ENCODE measurements at places on chromosomes 12 and 14.
A peak's percentile ranks its signal among the peaks of the same experiment; 100 is the strongest.

GRCh38 chr12:62215506-62215905 lies 44.7 kb upstream of the USP15 start:
- DNase-seq, result no peak

GRCh38 chr12:46981622-46982021 lies 97.8 kb upstream of the PCED1B start:
- no peak for DNase-seq

GRCh38 chr14:62125793-62126192 lies 363.6 kb downstream of the SNAPC1 start:
- DNase-seq, result no peak

DNA sequence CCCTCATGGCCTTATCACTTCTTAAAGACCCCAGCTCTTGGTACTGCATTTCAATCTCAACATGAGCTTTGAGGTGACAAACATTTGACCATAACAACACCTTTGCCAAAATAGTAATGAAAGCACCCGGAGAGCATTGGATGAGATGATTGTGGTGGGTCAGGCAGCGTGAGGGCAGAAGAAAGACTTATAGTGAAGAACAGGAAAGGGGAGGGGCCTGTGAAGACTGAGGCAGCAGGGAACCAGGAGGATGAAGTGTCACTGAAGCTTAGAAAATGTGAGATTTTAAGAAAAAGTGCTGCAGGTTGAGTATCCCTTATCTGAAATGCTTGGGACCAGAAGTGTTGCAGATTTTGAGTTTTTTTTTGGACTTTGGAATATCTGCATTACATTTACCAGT lies 86.3 kb downstream of the EMP1 start:
- no peak for DNase-seq

DNA sequence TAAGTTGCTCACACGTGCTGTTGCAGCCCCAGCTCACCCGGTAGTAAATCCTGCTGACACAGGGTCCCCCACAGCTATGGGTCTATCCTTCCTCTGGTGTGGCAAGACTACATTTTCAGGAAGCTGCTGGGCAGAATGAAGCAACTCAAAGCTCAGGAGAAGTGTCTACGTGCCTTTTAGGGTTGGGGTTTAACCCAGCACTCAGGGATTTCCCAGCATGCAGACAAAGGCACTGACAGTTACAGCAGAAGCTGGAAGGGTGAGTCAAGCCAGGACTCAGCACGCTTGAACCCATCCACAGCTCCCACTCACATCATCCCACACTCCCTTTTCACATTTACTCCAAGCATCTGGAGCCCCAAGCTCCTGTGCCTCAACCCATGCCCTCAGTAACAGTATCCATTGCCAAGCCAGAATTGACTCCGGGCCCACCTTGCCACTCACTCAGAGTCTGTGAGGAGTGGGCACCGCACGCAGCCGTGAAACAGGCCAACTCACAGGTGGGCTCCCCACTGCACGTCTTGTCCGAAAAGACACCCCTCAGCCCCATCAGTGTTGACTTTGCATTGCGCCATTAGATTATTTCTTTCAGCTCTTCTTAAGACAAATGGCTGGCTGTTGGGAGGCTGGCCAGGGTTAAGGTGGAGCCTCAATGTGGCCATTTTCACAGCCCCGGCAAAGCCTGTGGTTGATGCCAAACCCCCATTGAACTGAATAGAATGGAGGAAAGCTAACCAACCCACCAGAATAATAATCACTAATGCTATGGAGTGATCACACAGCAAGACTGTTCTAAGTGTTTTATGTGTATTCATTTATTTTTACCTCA lies 59.6 kb downstream of the ZFP36L1 start:
- DNase-seq, result no peak

- no peak for DNase-seq
Observed at GRCh38 chr12:98409548-98409947, 105.8 kb upstream of the TMPO start.

DNA sequence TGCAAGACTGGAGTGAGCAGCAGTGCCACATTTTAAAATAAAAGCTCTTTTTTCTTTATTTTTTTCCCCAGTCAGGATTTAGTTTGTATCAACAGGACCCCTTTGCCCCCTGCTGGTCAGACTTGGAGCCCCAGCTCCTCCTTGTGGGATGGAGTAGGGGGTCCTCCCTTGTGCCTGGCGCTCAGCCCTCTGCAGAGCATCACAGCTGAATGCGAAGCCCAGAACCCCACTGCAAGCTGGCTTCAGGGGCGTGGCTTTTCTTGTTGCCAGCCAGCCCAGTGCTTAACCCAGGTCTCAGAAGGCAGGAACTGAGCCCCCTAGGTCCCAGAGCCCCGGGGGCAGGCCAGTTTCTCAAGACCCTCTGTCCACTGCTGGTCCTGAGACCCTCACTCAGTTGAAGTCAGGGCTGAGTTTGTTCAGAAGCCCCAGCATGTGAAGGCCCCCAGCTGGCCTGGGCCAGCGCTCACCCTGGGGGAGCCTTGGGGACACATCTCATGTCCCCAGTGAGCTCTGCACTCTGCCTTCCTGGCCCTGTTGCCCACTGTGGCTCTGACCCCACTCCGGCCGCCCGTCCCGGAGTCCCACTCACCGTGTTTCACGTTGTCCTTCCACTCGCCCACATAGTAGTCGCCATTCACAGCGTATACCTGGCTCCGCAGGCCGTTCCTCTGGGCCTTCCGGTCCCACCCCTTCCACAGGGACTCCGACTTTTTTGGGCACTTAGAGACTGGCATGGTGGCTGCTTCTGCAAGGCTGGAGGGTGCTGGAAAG lies 519 bp downstream of the MORN3 start:
- peak; percentile 44 for DNase-seq

- peak; percentile 35 for DNase-seq
Observed at GRCh38 chr12:79635676-79636075, 55.1 kb downstream of the PAWR start.

DNA sequence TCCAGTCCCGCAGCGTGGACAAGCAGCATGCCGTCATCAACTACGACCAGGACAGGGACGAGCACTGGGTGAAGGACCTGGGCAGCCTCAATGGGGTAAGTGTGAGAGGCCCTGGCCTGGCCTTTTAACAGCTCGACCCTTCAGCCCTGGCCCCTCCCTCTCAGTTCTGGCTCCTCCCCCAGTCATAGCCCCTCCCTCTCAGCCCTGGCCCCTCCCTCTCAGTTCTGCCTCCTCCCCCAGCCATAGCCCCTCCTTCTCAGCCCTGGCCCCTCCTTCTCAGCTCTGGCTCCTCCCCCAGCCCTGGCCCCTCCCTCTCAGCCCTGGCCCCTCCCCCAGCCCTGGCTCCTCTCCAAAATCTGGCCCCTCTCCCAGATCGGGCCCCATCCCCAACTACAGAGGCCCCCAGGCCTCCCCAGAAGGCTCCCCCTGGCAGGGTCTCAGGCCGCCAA lies 11.2 kb downstream of the CEP170B start:
- no peak for DNase-seq

DNA sequence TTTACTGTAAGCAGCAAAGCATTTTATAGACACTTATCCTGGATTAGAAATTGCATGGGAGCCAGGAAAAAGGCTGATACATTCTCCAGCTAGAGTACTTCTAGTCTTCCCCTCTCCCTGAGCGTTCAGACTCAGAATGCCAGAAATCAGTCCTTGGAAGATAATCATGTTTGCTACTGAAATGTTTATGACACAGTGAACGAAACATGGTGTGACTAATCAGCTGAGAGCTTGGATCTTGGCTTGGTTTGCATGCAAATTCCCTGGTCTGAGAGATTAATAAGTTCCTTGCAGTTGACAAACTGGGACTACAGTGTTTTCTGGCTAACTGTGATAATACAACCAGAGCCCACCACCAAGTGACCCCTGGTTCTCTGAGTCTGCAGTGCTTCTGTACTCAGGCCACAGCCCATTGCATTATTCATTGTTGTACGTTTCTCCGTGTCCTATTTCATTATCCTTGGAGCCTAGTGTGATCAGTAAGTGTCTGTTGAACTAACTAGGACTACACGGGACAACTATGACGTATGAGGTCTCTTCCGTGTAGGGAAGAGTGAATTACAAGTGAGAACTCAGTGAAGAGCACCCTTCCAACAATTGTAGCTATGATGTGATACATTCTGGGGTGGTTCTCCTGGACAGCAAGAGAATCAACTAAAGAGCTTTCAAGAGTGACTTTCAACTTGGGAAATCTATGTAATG lies 34.6 kb upstream of the EVL start:
- DNase-seq, result peak; percentile 93

DNA sequence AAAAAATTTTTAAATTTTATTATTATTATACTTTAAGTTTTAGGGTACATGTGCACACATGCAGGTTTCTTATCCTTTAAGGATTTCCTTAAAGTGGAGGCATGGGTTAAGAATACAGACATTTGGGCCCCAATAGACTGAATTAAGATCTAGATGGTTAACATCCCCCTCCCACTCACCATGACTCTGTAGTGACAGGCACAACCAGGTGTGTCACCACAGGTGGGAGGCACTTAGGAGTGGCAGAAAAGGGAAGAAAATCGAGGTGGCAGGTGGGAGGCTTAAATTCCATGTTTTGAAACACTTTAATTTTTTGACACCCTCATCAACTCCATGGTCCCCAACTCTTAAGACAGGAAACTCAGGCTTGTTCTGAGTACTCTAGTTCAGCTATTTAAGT lies 37.6 kb upstream of the GRIP1 start:
- no peak for DNase-seq

DNA sequence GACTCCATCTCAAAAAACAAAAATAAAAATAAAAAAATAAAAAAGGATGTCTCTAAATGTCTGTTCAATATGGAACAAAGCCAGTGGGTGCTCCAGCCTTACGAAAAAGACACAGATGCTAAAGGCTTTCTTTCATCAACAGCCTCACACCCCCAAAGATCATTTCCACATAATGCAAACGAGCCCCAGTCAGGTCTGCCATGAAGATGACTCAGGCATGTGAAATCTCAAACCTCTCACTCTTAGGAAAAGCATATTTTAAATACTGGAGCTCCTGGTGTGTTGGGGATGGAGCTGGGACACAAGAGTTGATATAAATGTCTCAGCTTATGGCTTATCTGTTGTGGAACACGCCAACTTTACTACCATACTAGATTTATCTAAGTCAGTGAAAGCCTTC lies 49.9 kb upstream of the PLXNC1 start:
- DNase-seq, result peak; percentile 93

DNA sequence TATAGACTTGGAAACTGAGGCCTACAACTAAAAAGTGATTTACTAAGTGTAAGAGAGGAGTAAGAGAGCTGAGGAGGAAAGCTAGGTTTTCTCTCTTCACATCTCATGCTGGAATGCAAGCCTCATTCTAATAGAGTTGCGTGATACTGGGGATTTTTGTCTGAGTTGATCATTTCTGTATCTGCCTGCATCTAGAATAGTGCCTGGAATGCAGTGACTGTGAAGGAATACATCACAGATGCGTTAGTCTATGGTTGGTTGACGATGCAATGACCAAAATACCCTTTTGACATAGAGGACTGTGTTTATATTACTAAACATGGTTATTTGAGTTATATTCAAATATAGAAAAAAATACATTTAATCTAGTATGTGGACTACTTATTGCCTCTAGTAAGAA lies 9.2 kb upstream of the TMEM117 start:
- DNase-seq, result peak; percentile 18

GRCh38 chr12:8499616-8500015 lies 13.7 kb upstream of the CLEC4D start:
- no peak for DNase-seq

DNA sequence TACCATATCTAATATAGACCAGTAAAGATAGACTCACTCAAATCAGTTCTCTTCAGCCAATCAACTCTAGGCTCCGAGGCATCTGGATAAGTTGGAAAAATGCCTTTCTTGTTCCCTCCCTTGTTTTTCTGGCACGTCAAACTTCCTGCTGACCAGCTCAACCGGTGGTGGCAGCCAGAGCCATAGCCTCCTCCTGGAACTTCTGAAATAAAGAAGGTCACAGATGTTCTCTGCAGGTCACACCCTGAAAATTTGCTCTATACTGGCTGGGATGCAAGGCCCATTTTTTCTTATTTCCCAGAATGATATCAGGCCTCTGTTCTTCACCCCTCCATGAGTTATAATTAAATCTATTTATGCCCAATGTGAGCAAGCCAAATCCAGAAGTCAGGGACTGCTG lies 81.9 kb downstream of the BMP4 start:
- no peak for DNase-seq

- no peak for DNase-seq
Observed at GRCh38 chr12:104399740-104400612, 56.8 kb upstream of the CHST11 start.

DNA sequence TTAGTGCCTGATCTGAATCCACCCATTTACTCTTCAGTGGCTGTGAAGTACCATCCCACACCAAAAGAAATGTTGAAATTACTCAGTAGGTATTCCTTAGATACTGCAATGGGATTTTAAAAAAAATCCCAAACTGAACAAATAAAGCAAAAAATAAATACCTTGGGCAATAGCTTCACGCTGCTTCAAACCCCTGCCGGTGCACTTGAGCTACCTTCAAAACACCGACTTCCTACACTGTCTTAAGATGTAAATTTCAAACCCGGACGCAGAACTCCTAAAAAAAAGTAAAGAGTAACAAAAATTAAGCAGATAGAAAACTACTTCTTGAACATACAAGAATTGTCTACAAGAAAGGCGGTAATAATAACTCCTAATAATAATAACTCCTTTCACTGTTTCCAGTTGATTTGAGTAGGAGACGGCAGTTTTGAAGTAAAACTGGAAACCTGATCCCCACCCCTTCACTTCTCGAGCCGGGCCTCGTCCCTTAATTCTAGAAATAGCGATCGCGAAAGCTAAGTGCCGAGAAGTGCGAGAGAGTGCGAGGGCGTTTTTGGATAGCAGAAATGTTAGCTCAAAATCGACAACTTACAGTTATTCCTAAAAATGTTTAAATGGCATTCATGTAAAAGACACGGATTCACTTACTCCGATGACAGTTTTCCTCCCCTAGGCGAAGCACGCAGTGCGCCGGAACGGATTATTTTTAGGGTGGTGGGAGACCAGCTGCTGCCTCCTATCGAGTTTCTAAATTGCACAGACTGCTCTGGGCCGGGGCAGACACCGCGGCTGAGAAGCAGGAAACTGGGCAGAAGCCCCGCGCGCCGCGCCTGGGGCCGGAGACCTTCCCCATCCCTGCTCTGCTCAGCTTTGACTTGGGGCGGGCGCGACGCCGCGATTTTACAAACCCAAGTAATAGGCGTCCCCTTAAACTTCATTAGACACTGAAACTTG lies at the start of gene ABCC9:
ABCC9 (minus strand) TSS at position 878 of the 957 bp plus-strand sequence. CDS start 4,752 bp downstream, outside the sequence.
- peak; percentile 28 for DNase-seq

GRCh38 chr12:40110586-40110985 lies 4.7 kb upstream of the SLC2A13 start:
- no peak for DNase-seq

DNA sequence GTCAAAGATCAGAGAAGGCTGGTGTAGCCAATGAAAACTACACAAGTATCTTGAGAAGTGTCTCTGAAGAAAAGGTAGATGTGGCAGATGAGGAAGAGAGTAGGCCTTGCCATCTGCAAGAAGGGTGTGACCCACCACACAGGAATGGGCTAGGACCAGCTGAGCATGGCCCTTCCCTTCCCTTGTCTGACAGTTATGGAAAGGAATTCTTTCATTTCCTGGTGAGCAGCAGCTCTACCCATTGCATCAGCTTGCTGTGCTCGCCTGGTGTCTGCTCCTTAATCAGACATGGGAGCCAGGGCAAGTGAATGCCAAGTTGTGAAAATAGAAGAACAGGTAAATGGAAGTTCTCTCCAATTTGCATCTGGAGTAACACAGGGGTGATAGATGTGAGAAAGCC lies 145.2 kb upstream of the KRR1 start:
- peak; percentile 97 for DNase-seq

GRCh38 chr14:60618241-60618640 lies 31.0 kb downstream of the SIX1 start:
- DNase-seq, result no peak

GRCh38 chr12:48084066-48084465 lies 21.8 kb downstream of the SENP1 start:
- DNase-seq, result peak; percentile 6

All from fibroblast of skin of abdomen (primary cell).